ENCODE measurements at places on chromosomes 7 and 10.

DNA sequence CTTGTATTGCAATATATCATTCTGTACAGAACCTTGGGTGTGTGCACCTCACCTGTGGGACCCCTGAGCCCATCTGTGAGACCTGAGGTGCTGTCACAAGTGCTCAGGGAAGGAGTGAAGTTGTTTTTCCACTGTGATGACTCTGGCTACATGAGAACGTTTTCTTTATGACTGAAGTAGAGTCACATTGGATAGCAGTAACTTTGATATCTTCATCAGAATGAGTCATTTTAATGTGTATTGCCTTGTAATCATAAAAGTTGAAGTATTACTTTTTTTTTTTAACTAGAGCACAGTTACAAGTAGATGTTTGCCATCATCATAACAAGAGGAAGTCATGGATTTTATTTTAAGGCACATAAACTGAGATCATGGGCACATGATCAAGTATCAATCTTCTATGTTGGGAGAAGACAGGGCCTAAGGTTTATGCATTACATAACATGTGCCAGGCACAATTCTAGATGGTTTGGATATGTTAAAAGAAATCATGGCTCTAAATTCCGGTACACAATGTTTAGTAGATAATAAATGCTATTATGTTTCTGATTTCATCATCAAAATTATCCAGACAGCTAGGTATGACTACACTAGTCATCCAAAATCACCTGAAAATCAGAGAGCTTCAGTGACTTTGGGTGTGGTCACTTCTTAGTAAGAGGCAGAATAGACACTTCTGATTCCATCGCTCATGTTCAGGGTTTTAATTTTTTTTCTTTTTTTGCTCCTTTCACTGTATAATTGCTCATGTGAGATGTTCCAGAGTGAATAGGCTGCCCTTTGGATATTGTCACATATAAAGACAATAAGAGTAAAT is 82.7 kb upstream of the KLF6 start:
- DNase-seq, result no peak

- DNase-seq, result no peak
These were observed at the start of gene INA for GRCh38 chr10:103276896-103277712. Gene INA, plus strand, starts transcription at chr10:103277138. Its CDS starts 74 bp downstream, at chr10:103277212.

- DNase-seq, result no peak
These were observed 42.3 kb downstream of the BRI3 start for GRCh38 chr7:98323597-98324322.

GRCh38 chr7:98643236-98643985 is 26.3 kb downstream of the NPTX2 start:
- no peak for DNase-seq

DNA sequence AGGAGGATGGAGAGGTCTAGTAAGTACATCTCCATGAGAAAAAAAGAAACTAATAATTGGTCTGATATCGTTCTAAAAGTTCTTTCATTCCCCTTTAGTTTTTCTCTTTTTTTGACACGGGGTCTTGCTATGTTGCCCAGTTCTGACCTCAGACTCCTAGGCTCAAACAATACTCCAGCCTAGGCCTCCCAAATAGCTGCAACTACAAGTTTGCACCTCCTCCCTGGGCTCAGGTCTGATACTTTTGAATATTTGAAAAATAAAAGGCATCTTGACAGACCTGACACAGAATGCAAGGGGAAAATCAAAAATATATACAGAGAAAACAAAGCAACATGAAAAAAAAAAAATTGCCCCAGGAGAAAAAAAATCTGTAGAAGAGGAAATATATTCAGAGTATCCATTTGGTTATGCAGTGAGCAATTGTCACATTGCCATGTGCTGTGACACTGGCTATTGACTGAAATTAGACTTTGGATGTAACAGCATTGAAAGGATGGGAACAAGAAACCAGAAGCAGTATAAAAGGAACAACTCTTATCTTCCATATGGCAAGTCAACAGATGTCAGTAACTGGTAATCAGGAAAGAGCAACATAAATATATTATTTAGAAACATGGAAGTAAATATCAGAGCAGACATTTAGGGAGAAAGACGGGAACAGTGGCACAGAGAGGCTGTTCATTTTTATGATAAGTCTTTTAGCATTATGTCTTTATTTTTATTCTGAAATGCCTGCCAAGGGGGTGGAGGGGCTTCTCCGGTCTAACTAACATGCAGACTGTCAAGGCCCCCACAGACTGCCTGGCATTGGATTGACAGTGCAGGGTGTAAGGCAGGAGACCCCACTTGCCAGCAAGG is 408.4 kb downstream of the PARD3 start:
- no peak for DNase-seq

- no peak for DNase-seq
These were observed 24.9 kb downstream of the ZNF37A start for GRCh38 chr10:38119038-38119437.

Measured in CD4-positive, alpha-beta T cell treated with Interferon gamma for 1 hour (primary cell).